Neural crest cell (in vitro differentiated cells): ENCODE measurements at places on chromosomes 11 and 22.

- DNase-seq = no peak
These were observed 16.5 kb downstream of the TANGO2 start for GRCh38 chr22:20037419-20037818.

DNA sequence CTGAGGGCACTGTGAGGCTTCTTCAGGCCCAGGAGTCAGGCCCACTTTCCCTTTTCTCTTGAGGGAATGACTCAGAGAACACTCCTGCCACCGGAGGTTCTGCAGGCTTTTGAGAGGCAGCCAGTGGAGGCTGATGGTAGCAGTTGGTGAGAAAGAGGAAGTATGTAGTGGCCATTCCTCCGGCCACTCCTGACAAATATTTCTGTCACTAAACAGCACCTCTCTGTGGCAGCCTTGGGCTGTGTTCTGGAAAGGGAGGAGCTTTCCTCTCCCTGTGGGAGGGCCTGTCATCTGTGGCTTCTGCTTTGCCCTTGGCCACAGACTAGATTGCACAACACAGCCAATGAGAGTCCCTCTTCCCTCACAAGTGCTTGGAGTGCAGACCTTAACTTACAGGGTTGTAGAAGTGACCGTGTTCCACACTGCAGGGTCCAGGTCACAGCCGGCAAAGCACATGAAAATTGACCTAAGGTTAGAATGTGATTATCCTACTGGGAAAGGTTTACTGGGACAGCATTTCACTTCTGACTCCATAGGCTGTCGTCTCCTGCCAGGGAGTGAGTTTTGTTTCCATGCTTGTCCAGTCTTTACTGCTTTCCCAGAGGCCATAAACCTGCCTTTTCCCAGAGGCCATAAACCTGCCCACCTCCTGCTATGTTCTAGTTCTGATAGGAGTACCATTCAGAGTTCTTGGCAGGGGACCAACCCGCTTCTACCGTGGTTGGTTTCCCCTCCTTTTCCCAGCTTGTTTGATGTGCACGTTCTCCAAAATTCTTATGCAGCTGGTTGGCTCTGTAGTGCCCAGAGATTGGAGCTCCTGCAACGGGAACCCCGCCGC lies 33.3 kb downstream of the MARK2 start:
- DNase-seq = peak; percentile 18

GRCh38 chr22:39148727-39149535 lies 3.5 kb downstream of the CBX7 start:
- DNase-seq = no peak

DNA sequence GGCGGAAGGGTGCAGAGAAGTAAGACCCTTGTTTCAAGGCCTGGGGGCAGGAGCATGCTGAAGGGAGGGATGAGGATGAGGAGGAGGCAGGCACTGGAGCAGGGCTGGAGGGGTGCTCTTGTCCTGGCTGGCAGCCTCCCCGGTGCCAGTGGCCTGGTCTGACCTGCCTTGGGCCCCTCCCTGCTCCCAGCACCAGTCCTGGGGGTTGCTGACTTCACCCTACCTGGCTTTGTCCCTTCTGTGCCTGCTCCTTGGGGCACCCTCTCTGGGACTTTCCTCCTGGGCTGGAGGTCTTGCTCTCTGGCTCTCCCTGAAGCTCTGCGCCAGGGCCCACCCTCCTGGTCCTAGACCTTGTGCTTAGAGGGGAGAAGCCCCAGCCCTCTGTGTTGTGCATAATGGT lies 4.7 kb upstream of the FLRT1 start:
- no peak for DNase-seq

DNA sequence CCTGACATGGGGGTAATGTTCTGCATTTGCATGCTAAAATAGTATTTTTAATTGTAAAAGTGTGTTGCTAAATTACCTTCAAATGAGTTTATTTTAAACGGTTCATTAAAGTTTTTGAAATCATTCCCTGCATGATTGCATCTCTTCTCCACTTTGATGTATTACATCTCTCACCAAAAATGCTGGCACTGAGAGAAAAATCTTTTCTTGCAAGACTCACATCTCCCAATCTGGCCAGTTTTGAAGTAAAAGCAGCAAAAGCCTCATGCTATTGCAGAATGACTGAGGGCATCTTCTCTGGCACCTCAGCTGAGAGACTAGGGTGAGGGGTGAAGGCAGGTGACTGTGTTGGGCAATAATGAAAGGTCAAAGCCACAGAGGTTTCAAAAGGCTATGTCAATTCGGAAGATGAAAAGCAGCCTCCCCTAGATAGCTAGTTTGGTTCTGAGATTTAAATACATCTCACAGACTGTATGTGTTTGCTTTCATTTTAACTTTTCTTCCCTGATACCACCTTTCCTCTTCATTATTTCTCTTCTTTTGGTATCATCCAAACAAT lies 292.2 kb upstream of the RAG2 start:
- no peak for DNase-seq

DNA sequence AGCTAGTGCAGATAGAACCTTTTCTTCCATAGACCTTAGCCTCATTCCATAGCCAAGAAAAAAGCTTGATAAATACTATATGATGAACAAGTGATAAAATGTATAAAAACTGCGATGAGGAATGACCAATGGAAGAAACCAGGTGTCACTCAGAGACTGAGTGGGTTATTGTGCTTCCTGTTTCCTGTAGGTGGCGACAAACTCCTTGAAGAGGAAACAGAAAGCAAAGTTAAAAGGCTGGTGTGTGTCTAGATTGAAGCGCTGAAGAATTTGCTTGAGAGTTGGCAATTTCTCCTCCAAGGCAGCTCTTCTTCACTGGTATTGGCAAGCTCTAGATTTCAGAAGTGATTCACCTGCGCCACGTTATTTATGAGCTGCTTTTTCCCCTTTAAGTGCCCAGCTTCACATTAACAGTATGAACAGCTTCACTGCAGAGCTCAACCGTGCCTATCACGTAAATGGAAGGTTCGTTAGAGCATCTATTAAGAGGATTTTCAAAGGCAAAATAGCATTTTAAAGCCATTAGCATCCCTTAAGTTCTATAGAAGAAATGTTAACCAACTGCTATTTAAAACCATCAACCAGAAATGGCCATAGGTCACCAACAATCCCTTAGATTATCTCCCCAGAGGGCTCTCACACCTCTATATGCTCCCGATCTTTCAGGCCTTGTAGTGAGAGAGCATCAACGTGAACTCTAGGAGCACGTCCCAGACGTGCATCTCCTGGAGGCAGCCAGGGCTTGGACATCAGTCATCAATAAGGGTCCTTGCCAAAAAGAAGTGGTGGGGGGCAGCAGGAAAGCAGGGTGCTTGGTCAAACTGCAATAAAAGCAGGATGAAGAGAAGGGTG lies 179.4 kb downstream of the CADM1 start:
- no peak for DNase-seq

GRCh38 chr11:112523477-112523876 lies 262.8 kb upstream of the PLET1 start:
- DNase-seq = peak; percentile 26

- no peak for DNase-seq
These were observed 58.3 kb downstream of the MRTFA start for GRCh38 chr22:40578171-40578570.

GRCh38 chr22:29831186-29831921 lies 6.7 kb downstream of the ASCC2 start:
- no peak for DNase-seq

- DNase-seq = no peak
These were observed 191.4 kb upstream of the SORL1-AS1 start for GRCh38 chr11:121644187-121644512.

DNA sequence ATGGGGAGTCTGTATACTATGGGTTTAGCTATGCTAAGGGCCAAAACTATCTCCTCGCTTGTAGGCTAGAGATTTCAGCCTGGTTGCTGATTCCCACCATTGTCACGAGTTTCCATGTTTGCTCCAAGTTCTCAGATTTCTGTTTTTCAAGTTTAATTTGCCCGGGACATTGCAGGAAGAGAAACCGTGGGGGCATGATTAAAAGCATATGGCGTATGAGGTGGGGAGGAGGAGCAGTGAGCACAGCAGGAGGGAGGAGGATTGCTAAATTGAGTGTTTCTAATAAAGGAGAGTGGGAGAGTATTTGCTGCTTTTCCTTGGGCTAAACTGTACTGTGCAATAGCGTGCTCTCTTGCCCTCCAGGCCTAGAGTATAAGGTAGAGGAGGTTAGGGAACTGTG lies 558.4 kb downstream of the METTL15 start:
- no peak for DNase-seq
